ENCODE measurements at places on chromosomes 1 and 21.

DNA sequence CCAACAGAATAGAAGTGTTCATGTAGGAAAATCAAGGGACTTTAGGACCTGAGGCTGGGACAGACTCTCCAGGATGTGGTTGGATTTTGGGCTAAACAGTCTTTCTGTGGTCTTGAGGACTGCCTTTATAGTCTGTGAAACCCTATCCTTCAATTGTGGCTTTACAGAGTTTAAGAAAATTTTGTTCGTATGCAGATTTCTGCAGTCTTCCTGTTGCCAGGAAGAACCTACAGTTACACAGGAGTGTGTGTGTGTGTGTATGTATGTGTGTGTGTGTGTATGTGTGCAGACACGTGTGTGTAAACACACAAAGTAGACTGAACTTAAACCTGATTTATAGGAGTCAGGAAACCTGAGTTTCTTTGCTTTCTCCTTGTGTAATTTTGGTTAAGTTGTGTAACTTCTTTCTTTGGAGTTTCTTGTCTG, 22.8 kb downstream of the NEK7 start:
- no peak for DNase-seq

- DNase-seq, result no peak
These were observed 506.1 kb downstream of the NPHP4 start for GRCh38 chr1:5485968-5486696.

- peak; percentile 35 for DNase-seq
These were observed 66.9 kb downstream of the GNG12 start for GRCh38 chr1:67766141-67766978.

- DNase-seq, result no peak
These were observed 653.7 kb downstream of the ADGRL2 start for GRCh38 chr1:82454431-82454830.

GRCh38 chr1:183370399-183371058, 47.7 kb downstream of the NMNAT2 start:
- DNase-seq, result no peak

- DNase-seq, result peak; percentile 23
These were observed 56.2 kb upstream of the FASLG start for GRCh38 chr1:172602706-172603105.

DNA sequence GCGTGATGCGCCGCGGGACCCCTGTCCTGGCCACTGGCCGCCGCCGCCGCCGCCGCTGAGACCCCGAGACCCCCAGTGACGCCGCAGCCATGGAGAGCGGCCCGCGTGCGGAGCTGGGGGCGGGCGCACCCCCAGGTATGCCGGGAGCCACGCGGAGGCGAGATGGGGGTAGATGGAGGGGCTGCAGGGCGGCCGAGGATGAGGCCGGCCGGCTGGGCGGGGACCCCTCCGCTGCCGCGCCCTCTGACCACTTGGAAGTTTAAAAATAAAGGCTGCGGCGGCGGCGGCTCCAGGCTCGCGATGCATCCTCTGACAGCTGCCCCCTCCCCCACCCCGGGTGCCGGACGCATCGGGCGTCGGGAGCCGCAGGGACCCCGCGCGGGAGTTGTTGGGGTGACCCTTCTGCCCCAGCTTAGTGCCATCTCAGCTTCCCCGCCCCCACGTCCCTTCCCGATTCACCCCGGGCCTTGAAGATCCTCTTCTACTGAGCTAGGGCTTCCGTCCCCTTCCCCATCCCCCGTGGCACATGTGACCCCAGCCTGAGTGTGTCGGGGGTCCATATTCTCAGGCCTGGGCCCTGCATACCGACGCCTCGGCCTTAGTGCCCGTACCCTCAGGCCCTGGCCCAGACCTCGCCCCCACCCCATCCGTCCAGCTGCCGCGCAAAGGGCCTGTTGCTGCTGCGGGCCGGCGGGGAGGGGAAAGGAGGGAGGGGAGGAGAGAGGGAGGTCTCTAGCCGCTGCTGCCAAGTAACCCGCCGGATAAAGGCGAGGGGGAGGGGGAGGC, 562 bp downstream of the MAP7D1 start:
- DNase-seq, result peak; percentile 82

- no peak for DNase-seq
These were observed 12.0 kb upstream of the SKI start for GRCh38 chr1:2215909-2216766.

- DNase-seq, result no peak
These were observed 20.1 kb downstream of the GALNT2 start for GRCh38 chr1:230087028-230087716.

DNA sequence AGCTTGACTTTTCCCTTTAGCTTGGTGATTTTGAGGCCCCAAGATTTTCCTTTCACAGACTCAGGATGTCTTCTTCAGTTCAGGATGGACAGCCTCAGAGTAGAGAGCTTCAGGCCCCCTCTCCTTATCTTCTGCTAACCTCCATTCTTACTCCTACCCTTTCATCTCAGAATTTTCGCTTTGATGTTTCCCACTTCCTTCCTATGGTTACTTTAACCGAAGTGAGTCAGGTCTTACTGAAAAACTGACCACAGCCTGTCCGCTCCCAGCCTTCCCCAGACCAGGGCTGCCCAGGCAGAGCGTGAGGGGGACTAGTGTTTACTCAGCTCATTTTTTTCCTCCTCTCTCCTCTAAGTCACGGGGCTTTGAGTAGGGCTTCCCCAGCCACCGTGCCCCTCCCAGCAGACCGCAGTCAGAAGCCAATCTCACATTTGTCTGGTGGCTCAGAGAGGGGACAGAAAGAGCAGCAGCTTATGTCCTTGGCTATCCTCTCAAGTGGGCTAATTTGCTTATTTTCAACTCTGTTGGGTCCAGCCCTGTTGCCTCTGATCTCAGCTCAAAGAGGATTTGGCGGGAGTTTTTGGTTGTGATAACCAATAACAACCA, 4.2 kb upstream of the IL19 start:
- DNase-seq, result peak; percentile 63

DNA sequence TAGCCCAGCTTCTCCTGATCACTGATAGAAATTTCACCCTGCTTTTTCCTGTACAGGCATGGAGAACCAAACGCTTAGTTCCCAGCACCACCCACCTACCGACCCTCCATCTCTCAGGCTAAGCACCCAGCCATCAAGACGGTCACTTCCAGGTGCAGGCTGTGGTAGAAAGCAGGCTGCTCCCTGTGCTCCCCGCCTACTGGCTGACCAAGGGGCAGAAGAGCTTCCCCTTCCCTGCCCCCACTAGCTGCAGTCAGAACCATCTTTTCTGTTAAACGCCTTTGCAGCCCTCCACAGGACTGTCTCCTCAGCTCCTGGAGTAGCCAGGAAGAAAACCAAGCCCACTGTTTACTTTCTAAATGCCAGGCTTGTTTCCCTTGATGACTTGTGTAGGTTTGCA, 23.0 kb downstream of the SPATA46 start:
- no peak for DNase-seq

Measured in pons (tissue), 1 donor.